ENCODE measurements at places on chromosomes 12 and 14.

- no peak for DNase-seq
Observed at GRCh38 chr12:54549774-54550451, 512 bp downstream of the PDE1B start.

GRCh38 chr12:49827051-49827400, 1.2 kb downstream of the NCKAP5L start:
- DNase-seq, result peak; percentile 68

DNA sequence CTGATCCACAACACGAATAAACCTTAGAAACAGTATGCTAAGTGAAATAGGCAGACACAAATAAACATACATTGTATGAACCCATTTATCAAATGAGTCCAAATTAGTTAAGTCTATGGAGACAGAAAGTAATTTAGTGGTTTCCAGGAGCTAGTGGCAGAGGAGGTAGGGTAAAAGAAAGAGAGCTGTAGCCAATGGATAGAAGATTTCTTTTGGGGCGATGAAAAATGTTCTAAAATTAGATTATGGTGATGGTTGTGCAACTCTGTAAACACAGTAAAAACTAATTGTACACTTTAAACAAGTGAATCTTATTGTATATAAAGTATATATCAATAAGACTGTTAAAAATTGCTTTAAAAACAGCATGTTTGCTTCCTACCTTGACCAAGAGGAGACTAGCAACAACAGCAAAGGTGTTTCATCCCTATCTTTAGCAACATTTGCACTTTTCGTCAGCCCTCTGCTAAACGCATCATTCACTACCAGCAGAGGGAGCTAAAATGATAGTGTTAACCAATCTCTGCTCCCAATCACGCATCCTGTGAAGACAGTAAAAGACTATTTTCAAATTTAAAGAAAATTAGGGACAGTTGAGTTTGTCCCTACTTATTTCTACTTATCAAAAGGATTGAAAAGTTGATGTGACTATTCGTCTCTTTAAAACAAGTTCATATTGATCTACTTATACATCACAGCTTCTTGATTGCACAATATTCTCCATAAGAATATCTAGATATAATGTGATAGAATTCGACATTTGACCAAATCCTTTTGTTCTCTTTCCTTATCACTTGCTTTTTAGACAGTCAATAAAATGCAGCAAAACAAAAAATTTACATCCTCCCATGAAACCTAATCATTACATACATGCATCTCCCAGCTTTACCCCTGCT, 24.0 kb upstream of the LGR5 start:
- DNase-seq, result peak; percentile 57

- DNase-seq, result no peak
Observed at GRCh38 chr12:18141048-18141982, 51.3 kb upstream of the RERGL start.

DNA sequence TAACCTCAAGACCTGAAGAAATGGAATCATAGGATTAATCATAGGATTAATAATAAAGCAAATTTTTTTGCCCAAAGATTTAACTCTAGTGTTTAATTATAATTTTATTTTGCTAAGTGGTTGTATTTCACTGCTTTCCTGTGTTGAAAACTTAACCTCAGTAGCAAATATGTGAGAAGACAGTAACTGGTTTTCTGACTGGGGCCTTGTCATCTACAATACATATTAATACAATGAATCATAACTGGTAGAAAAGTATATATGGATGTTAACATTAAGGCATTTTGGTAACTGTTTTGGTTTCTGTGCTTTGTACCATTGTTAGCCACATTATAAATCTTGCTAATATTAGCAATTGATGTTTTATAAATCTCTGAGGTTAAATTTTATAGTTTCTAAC, 92.2 kb downstream of the ACSS3 start:
- DNase-seq, result no peak

GRCh38 chr14:96255501-96256366, at the start of gene BDKRB1:
BDKRB1 (plus strand) TSS chr14:96256210; CDS start chr14:96263683, 7,473 bp downstream.
- no peak for DNase-seq

GRCh38 chr12:83801972-83802371, 1110.6 kb downstream of the SLC6A15 start:
- DNase-seq, result no peak

DNA sequence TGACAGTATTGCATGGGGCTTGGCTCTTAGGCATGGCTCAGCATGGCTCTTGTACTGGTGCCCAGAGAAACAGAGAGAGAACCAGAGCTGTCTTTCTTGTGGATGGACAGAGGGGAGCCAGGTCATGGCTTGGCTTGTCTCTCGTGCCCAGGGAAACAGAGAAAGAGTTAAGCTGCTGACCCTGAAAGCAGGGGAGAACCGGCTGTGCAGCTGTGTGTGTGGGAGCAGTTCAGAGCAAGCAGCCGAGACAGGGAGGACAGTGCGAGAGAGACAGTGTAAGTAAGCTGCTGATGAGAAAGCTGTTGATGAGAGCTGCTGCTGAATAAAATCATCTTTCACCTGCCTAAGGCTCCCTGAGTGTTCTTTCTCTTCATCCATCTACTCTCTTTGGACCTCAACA, 61.3 kb upstream of the DDHD1 start:
- DNase-seq, result no peak

- DNase-seq, result no peak
Observed at GRCh38 chr14:83520837-83521236, 1987.2 kb upstream of the SEL1L start.

DNA sequence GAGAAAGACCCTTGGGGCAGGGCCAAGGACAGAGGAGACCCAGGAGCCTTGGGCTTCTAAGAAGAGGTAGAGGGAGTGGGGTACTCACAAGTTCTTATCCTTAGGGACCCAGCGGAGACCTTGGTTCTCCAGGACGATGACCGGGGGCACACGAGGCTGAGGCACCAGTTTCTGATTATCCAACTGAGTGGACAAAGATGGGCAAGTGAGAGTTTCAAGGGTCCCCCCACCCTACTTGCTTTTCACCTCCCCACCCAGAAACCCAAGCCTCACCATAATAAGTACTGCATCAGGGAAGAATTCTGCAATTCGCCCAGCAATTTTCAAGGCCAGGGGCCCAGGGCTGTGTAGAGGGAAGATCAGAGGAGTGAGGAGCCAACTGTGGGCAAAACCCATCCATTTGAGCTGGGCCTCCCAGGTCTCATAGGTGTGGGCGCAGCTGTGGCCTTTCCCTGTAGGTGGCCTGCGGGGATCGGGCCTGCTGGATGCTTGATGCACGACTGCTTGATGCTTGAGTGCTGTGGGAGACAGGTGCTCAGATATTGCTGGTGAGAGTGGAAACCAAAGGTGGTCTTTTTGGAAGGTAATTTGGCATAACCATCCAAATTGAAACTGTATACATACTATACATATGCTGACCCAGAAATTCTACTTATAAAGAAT, 2.0 kb downstream of the EMC9 start:
- DNase-seq, result no peak

GRCh38 chr12:104319028-104319427, 15.5 kb downstream of the EID3 start:
- DNase-seq, result no peak

DNA sequence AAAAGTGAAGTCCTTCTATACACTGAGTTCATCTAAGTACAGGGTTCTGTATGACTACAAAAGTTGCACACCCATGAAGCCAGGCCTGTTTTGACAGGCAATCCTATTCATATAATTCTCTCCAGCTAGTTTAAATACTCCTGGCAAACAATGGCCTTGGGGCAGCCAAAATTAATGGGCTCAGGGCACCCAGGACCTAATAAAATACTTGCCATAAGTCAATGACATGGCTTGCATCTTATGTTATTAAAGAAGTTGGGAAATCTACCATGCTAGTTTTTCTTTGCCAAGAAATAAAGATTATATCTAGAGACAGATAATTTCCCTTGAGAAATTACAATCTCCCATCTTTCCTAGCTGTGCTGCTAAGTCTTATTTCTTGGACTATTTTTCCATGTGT, 11.1 kb upstream of the TMTC1 start:
- DNase-seq, result no peak

DNA sequence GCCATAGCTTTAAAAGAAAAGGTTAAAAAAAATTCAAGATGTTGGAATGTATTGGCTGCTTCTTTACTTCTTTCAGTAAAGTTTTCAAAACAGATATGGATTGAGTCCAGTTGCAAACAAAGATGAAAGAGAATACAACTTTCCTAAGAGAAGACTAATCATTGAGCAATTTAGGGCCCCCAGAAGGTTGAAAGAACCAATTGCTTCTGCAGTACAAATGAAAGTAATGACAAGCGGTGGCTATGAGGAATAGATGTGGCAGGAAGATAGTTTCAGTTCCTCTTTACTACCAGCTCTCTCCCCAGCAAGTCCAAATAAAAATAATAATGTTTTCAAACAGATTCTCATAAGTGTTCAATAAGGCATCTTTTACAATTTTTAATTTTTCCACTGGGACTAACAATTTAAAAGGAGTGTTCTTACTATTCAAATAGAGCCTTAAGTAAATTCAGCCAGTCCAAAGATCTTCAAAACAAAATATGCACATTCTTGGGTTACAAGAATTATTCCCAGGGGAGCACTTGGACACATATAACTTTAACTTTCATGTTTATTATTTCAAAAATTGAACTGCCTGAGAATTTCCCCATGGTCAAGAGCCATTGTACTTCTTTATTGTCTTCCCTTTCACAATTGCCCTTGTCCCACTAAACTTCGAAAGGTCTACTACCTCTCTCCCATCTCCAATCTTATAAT, 62.3 kb upstream of the PPP1R12A start:
- DNase-seq, result peak; percentile 37

DNA sequence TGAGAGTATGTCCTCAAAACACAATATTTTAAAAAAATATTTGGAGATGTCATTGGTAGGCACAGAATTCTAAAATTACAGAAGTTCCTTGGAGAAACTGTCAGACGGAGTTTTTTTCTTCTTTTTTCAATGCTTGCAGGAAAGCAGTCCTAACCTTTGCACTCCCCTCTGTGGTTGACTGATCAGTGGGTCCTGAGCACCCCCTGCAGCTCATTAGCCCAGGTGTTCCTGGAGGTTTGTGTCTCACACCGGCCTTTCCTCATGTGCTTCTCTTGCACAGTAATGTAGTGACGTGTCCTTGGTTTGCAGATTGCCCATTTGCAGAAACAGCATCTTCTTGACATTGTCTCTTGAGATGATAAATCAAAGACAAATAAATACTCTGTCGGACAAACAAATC, 513.0 kb downstream of the TMEM121 start:
- no peak for DNase-seq

GRCh38 chr14:49584058-49584457, 2.1 kb downstream of the RPS29 start:
- no peak for DNase-seq

DNA sequence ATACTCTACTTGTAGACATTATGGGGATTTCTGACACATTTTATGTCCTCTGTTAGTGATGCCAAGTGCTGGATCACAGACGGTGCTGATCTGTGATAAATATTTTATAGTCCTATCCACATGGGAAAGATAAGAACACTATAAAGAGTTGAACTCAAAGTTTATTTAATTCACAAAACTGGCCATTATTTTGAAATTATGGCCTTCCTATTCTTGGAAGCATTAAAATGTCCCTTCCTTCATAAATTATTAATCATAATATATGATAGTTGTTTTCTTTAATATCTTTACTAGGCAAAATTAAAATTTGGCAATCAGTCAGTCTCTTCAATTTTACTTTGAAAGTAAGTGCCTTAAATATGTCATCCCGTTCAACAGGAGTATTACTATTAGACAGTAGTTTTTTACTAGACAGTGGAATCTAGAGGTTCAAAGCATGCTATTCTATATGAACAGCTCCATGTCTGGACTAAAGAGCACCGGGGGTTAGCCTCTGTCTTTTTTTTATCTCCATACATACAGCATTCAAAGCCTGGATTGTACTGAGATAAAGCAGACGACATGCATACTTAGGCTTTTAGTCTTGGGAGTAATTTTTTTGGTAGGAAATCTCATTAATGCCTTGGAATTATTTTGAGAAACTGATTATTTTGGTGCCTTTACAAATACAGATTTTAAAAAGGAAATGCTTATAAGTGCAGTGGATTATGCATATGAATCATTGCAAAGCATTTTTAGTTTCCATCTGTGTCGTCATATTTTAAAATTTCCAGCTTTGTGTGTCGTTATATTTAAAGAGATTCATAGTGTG, 306.1 kb upstream of the RGS6 start:
- no peak for DNase-seq

- DNase-seq, result no peak
Observed at GRCh38 chr14:72588521-72588920, 305.4 kb downstream of the DPF3 start.

DNA sequence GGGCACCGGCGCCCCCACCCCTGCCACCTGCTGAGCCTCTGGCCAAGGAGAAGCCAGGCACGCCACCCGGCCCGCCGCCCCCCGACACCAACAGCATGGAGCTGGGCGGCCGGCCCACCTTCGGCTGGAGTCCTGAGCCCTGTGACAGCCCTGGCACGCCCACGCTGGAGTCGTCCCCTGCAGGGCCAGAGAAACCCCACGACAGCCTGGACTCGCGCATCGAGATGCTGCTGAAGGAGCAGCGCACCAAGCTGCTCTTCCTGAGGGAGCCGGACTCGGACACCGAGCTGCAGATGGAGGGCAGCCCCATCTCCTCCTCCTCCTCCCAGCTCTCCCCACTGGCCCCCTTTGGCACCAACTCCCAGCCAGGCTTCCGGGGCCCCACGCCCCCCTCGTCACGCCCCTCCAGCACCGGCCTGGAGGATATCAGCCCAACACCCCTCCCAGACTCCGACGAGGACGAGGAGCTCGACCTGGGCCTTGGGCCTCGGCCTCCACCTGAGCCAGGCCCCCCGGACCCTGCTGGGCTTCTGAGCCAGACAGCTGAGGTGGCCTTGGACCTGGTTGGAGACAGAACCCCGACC, 6.5 kb downstream of the SETD1B start:
- DNase-seq, result no peak

DNA sequence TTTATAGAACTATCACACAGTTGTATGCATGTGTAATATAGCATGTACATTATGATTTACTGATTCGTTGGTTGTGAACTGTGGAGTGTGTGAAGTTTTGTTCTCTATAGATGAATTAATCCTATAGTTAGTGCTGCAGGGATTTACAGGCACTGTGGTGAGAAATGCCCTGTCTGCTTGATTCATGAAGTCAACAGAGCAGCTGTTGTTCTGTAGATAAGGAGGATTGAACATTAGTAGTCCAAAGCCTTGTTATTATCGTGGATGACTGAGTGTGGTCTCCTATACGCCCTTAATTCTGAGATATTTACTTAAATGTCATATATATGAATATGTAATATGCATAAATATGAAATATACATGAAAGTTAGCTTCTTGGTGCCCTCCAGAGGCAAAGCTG, 98.3 kb downstream of the DNAH10 start:
- no peak for DNase-seq

GRCh38 chr12:3518902-3519301, 27.9 kb downstream of the PRMT8 start:
- no peak for DNase-seq

DNA sequence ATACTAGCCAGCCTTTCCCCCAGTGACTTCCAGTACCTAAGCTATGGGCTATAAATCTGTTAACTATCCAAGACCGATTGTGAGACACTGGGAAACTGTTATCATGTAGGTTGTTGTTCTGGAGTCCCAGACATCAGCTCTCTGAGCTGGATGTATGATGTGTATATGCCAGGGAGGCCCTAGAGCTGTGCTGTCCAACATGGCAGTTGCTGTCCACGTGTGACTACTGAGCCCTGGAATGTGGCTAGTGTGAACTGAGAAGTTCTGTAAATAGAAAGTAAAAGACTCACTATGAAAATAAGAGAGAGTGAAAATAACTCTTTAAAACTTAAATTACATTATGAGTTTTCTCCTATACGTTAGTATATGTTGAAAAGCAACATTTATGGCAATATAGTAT, 755.8 kb upstream of the FBXO33 start:
- no peak for DNase-seq
